ENCODE measurements at places on chromosomes 1 and 21.

- DNase-seq, result no peak
Observed at GRCh38 chr1:147808025-147808424, 47.6 kb upstream of the GJA5 start.

DNA sequence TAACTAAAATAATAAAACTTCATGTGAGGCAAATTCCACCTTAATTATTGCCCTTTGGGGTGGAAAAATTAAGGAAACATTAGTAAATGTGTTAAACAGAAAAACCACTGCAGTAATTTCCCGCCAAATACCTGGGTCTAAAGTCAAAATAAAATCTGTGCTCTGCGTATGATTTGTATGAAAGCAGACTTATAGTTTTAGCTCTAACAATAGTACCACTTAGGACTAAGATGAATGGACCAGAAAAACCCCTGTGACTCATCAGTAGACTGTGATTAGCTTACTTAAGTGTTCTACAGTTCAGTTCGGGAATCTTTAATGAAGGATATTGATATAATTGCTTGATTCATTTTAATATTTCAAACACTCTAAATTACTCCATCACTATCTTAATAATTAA lies 23.3 kb upstream of the C1orf105 start:
- DNase-seq, result no peak

DNA sequence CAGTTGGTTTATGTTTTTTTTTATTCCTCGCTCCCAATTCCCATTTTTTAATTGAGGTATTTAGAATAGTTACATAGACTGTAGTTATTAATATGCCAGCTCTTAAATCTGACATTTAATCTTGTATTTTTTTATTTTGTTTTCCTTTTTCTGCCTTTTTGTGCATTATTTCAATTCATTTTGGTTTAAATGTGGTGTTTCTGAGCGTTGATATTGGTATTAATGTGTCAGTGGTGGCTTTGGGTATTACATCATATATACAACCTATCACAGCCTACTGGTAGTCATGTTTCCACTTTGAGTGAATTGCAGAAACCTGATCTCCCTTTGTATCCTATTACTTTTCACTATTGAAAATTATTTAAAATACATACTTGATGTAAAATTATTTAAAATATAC lies 1027.3 kb downstream of the KCNT2 start:
- DNase-seq, result no peak

- no peak for DNase-seq
Observed at GRCh38 chr1:234584926-234585325, 25.1 kb downstream of the IRF2BP2 start.

- DNase-seq, result no peak
Observed at GRCh38 chr1:66365635-66366034, 168.3 kb upstream of the SGIP1 start.

DNA sequence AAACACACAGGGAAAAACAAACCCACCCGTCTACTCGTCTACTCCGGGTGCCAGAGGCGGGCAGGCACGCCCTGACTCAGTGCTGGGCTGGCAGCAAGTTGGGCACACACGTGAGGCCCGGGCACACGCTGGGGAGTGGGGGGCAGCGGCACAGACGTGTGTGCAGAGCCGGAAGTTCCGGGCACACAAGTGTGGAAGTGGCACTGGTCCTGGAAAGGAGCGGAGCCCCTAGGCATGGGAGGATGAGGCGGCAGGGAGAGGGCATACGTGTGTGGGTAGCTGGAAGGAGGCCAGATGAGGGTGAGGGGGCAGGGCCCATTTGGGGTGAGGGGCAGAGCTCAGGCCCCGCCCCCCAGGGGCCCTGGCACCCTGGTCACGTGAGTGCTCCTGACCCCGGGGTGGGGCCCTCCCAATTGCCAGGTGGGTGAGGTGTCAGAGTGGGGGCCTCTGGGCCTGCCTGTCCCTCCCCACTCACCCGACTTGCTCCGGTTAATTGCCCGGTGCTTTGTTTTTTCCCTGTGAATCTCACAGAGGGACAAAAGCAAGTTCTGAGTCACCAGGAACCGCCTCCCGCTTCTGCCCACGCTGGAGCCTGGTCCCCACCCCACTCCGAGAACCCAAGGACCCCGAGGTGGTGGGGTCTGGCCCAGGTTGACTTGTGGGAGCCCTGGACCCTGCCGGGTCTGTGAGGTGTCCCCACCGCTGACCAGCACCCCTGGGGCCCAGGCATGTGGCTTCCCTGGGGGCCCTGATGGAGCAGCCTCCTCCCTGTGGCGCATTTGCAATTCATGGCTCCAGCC lies 104.8 kb upstream of the CASZ1 start:
- DNase-seq, result no peak

DNA sequence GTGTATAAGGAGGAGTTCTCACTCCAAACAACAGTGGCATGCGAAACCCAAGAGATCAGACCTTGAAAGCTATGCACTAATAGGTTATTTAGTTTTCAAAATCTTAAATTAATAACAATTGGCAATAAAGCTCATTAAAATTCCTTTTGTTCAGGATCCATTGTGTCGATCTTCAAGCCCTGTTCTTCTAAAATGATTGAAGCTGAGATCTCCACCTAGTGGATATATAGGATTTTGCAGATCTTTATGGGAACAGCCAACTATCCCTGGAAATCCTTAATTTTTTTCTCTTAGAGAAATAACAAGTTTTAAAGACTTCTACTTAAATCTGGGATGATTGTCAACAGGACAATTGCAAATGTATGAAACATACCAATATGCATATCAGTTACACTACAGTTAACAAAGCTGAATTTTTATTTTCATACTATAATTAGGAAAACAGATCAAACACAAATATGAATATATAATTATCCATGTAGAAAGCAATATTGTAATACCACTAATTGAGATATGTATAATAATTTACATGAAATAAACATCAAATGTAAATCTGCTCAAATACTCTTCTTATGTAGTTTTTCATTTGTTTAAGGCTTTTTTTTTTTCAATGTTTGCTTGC lies 43.3 kb downstream of the LRRC53 start:
- no peak for DNase-seq

GRCh38 chr1:36448530-36449056 lies 1.7 kb downstream of the OSCP1 start:
- DNase-seq, result no peak

DNA sequence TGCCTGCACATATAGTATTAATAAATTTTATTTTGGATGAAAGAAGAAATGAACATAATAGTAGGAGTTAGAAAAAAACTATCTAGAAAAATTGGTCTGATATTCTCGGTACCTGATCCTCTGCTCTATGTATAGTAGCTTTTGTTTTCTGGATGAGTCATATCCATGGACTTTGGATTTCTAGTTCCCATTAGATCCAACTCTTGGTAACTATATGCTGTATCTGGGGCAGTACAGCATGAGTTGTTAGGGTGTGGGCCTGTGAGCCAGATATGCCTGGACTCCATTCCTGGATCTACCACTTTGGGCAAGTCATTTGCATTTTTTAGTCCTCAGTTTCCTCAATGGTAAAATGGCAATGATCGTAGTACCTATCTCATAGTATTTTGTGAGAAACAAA lies 372.2 kb upstream of the PKN2 start:
- DNase-seq, result no peak

- DNase-seq, result no peak
Observed at GRCh38 chr1:115184951-115185331, 95.6 kb upstream of the TSPAN2 start.

- no peak for DNase-seq
Observed at GRCh38 chr1:21933397-21934248, 3.5 kb downstream of the HSPG2 start.

GRCh38 chr1:52856026-52856425 lies 13.5 kb downstream of the ZYG11A start:
- no peak for DNase-seq

- DNase-seq, result no peak
Observed at GRCh38 chr1:198462365-198463019, 78.0 kb downstream of the ATP6V1G3 start.

GRCh38 chr1:74247881-74248528 lies 12.8 kb downstream of the TNNI3K start:
- DNase-seq, result no peak

DNA sequence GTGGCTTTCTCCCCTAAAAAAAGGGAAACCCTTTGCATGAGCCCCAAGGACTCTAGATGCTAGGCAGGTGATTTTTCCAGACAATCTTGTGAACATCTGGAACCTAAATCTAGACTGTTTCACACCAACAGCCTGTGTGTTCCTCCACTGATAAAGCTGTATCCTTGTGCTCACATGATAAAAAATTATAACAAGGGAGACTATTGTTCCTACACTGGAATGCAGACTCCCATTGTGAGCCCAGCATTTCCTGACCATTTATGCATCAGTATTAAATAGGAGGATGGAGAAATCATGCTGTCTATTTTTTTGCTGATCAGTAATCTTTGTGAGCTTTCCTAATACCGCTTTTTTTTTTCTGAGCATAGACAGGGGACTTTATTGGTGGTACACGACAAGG lies 52.5 kb downstream of the ZNF697 start:
- DNase-seq, result no peak

GRCh38 chr21:31983120-31983519 lies 110.3 kb downstream of the HUNK start:
- no peak for DNase-seq

DNA sequence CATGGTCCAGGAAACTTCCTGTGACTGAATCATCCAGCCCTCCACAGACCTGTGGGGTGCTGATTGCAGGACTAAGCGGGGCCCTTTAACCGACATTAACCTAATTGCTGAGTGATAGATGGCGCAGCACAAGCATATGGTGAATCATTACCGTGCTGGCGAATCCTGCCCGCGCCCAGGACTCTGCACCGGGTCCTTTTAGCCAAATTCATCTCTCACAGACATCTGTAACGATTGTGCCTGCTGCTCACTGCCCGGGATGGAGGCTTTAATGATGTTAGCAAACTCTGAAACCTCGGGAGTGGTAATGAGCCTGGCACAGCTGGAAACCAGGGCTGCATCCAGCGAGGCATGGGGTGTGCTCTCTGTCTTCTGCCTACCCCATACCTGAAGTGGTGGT lies 147.3 kb upstream of the CD34 start:
- no peak for DNase-seq

GRCh38 chr1:13764588-13765332 lies 64.8 kb downstream of the PRDM2 start:
- no peak for DNase-seq

DNA sequence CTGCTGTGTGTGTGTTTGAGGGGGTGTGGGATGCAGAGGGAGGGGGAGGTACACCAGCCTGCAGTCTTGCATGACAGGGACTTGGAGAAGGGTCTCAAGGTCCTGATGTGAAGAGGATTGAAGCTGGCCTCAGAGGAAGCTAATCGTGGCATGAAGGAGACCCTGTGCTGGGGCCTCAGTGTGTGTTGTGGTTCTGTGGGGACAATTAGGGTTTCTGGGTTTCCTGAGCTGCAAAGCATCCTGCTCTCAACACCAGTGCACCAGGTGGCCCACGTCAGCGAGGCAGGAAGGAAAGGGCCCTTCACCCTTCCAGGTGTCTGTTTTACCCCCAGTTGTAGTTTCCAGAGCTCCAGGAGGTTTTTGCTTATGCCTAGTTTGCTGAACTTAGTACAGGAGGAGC lies 52.8 kb downstream of the TENT5C start:
- DNase-seq, result no peak

GRCh38 chr1:29736582-29737188 lies 500.4 kb downstream of the PTPRU start:
- DNase-seq, result no peak

DNA sequence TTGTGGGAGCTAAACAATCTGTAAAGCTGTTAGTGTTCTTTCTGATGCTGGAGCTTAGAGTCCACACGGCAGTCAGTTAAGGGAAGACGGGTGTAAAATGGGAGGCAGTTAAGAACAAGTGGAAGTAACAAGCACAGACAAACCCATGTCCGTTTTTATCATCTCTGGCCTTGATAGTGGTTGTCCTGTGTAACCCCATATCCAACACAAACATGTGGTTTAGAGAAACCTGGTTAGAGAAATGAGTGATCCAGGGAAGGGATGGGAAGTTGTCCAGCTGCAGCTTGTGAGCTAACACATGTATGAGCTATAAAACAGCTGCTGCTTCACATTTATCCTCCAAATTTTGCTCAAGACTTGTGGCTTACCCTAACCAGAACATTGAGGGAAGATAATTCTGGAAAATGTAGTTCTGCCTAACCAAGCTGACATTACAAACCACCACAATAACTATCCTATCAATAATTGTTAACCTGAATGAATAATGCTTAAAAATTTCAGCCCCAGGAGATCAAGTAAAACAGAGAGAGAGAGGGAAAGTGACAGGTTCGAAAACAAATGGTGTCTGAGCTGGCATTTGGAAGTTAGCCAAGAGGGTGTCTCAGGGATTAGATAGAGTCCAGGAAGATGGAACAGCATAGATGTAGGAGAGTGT lies 10.6 kb upstream of the C1orf162 start:
- no peak for DNase-seq

GRCh38 chr1:87135329-87135712 lies 193.4 kb upstream of the LMO4 start:
- peak; percentile 42 for DNase-seq

DNA sequence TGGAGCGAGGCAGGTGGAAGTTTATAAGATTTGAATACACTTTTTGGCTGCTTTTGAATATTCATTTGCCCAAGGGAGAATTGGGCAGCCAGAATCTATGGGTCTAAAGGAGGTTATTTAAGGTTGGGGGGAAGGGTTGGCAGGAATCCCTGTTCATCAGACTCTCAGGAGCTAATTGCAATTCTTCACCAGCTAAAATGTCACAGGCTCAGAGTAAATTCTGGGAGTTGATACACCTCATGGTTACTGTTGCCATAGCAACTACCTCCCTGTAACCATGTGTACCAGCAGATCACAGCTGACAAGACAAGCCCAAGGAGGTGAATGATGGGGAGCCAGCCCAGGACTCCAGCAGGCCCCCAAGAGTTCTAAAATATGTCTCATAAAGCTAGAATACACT lies 75.5 kb downstream of the CAMK2N1 start:
- DNase-seq, result no peak

DNA sequence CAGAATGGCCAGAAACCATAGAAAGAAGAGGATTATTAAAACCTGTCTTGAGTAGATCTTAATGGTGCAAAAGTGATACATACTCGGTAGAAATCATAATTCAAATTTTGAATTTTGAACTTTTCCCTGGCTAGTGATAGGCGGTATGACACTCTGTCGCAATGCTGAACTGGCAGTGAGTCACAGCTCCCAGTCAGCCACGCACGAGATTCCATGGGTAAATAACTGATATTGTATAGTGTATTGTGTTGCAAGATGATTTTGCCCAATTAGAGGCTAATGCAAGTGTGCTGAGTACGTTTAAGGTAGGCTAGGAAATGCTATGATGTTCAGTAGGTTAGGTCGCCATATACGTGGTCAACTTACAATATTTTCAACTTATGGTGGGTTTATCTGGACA lies 207.0 kb downstream of the SIPA1L2 start:
- DNase-seq, result no peak
